Karpas-422 (cell line): ENCODE measurements at places on chromosomes 1 and 21.
A peak's percentile ranks its signal among the peaks of the same experiment; 100 is the strongest.

DNA sequence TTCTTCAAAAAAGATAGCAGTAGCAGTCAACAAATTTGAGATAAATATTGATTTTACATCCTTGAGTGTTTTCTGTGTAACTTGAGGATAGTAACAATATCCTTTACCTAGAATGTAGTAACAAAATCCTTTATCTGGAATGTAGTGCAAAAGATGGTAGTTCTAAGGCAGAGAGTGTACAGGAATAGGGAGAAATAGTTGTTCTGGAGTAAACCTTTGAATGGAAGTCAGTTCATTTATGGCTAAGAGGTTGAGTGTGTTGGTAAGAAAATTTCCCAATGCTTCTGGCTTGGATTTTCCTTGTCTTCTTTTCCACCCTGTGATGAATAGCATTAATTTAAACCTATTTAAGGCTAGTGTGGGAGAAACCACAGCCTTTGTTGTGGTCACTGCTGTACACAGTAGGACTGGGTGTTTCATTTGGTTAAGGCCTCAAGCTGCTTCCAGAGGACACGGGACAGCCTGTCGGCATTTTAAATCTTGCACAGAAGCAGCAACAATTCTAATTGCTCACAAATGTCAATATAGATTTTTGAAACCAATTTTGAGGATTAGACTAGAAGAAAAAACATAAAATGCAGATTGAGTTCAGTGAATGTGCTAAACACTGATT is 11.3 kb downstream of the NFIA start:
- DNase-seq, result no peak

- DNase-seq, result no peak
These were observed 164.1 kb upstream of the IRF2BP2 start for GRCh38 chr1:234773936-234774677.

- DNase-seq, result no peak
These were observed 20.3 kb upstream of the CLSTN1 start for GRCh38 chr1:9844106-9844505.

GRCh38 chr1:43570715-43571114 is 40.0 kb downstream of the PTPRF start:
- DNase-seq, result no peak

GRCh38 chr21:39085843-39086405 is 97.3 kb downstream of the PSMG1 start:
- DNase-seq, result peak; percentile 28

DNA sequence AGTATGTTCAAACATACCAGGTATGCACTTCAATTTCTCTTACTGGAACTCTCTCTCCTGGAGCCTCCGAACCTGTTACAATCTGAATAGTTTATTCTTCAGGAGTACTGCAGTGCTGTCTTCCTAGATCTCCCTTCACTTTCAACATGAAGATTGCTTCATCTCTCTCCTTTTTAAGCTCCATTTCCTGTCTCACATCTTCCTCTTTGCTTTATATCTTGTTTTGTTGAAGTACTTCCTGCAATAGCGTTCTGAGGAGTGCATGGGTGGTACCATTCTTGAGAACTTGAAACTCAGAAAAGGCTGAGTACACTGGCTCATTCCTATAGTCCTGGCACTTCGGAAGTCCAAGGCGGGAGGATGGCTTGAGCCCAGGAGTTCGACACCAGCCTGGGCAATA is 15.7 kb upstream of the C1orf146 start:
- DNase-seq, result no peak

DNA sequence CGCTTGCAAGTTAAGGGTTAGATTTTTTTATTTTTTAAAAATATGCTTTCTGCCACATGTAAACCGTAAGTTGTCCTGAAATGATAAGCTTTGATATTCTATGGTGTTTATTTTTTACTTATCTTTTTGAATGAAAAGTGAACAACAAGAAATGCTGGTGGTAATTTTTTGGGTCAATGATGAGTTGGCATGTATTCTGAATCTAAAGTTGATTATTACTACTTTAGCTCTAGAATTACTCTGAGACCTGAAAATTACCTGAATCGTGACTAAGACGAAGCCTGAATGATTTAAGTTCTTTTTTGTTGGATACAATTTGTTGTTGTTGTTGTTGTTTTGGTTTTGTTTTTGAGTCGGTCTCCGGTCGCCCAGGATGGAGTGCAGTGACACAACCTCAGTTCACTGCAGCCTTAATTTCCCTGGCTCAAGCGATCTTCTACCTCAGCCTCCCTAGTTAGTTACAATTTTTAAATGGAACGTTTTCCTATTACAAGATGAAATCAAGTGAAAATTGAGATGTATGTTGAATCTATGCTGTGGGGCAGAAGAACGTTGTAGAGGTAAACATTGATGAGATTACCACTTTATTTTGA is 941 bp downstream of the RABGGTB start:
- DNase-seq, result peak; percentile 52

- no peak for DNase-seq
These were observed 12.1 kb downstream of the NTMT2 start for GRCh38 chr1:170157820-170158219.

- DNase-seq, result peak; percentile 78
These were observed 109.8 kb downstream of the PATJ start for GRCh38 chr1:61851849-61852669.

- DNase-seq, result no peak
These were observed 23.2 kb downstream of the AVPR1B start for GRCh38 chr1:206094024-206094423.
